Daoy (cell line): ENCODE measurements at places on chromosomes 6 and 20. TPM values are rescaled to one million over a fixed set of nuclear protein-coding genes. Genes with fewer than 3 reads are reported as not detected.

The NRM gene
- 7.5 and 7.8 TPM in 2 replicates for total RNA-seq

The SLC26A8 gene
- total RNA-seq: not detected in 2 replicates

The SMLR1 gene
- total RNA-seq: not detected in 2 replicates

The FANCE gene
- 25.8 and 37.4 TPM in 2 replicates for total RNA-seq

DNA sequence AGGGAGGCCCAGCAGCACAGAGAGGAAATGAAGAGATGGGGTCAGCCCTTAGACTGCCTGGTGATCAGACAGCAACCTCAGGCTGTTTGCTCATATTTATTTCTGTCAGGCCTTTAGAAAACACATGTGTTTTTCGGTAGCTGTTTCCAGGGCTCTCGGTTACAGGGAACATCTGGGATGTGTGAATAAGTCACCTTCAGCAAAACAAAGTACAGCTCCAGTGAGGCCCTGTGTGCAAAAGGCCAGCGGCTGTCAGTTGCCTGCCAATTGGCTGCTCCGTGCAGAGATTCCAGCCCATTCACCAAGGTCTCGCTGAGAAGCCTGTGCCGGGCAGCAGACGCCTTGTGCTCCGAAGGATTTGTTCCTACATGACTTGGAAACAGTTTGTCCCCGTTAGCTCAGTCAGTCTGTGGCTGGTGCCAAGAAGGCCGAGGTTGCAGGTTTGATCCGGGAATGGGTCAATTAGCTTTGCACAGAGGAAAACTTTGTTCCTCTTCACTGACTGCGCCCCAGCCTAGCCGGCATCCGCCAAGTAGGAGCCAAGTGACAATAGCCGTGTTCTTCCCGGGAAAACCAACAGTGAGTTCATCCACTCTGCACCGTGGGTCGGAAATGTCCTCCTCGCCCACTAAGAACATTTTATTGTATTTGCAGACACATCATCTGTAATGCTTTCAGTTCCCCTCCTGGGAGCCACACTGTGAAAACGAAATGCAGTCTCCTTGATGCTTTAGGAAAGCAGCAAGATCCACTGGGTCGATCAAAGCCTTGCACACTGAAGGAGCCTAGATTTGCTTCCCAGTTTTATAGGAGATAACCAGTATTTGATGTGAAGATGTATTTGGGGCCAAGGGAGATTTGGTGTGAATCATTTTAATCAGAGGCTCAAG is 315.4 kb upstream of the CDYL start:
- DNase-seq: peak; percentile 33

GRCh38 chr6:89952105-89952671 is 57.9 kb downstream of the GJA10 start:
- DNase-seq: no peak

DNA sequence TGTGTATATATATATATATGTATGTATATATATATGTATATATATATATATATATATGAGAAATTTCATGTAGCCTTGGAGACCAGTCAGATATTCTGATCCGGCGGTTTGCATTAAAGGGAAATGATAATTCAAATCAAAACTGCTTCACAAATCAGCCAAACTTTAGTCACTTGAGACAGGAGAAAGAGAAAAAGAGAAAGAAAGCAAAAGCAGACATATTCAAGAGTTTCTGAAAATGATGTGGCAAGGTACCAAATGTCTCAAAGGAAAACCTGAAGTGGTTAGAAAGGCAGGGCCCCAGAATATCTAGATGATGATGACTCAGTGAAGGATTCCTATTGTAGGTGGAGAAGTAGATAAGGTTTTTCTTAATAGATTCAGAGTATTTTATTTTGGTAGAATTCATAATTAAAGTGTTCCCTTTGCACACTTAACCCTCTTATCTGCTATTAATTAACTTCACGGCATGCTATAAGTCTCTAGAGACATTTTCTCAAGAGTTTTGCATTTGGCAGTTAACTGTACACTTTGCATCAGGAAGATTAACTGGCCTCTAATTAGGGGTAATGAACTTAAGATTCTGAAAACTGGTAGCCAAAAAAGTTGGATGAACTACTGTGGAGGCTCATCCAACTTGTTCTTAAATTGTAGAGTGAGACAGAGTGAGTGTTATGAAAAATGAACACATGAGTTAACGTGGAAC is 50.1 kb upstream of the ASF1A start:
- no peak for DNase-seq
